ENCODE measurements at places on chromosomes 3 and 15.
A peak's percentile ranks its signal among the peaks of the same experiment; 100 is the strongest.

- no peak for DNase-seq
Observed at GRCh38 chr3:140763532-140763931, 85.7 kb downstream of the TRIM42 start.

DNA sequence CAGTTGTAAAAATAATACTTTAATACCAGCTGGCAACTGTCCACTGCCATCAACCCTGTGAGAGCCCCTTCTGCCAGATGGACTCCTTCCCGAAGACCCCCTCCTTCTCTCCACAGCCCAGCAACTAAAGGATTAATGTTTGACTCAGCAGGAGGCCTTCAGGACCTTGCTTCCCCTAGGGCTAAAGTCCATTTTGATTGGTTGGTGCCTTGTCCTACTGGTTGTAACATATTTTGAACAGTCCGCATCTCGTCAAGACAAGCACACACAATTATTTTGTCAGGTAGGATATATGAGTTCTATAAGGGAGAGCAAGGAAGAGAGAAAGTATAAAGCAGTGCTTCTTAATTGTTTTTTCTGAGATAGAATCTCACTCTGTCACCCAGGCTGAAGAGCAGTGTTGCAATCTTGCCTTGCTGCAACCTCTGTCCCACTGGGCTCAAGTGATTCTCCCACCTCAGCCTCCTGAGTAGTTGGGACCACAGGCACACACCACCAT is 18.6 kb downstream of the ACOX2 start:
- no peak for DNase-seq

GRCh38 chr3:80472459-80472858 is 704.7 kb upstream of the ROBO1 start:
- DNase-seq = no peak

- no peak for DNase-seq
Observed at GRCh38 chr15:48962662-48963523, 826 bp downstream of the SHC4 start.

DNA sequence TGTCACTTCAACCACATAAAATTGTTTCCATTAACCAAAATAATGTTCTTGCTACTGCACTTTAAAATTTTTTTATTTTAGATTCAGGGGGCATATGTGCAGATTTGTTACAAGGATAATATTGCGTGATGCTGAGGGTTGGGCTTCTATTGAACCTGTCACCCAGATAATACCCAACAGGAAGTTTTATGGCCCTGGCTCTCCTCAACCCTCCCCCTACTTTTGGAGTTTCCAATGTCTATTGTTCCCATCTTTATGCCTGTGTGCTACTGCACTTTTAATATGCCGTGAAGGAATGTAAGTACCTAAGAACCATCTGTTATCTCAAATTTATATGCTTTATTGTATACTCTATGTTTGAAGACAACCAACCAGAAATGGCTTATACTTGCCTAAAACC is 42.0 kb upstream of the IMPG2 start:
- no peak for DNase-seq

DNA sequence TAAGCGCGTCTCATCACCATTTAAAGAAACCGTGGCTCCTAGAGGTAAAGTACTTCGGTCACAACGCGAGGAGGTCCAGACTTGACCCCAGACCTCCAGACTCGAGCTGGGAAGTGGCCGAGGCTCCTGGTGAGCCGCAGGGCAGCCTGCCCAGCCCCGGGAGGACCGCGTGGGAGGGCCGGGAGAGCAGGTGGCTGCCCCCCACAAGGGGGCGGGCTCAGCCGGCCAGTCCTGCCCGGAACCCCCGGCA is at the start of gene SLC27A2:
Gene SLC27A2, plus strand, starts transcription at position 228 of the 250 bp plus-strand sequence. CDS start 232 bp downstream, outside the sequence.
- no peak for DNase-seq

GRCh38 chr3:99479768-99480167 is 158.6 kb upstream of the COL8A1 start:
- DNase-seq = no peak

DNA sequence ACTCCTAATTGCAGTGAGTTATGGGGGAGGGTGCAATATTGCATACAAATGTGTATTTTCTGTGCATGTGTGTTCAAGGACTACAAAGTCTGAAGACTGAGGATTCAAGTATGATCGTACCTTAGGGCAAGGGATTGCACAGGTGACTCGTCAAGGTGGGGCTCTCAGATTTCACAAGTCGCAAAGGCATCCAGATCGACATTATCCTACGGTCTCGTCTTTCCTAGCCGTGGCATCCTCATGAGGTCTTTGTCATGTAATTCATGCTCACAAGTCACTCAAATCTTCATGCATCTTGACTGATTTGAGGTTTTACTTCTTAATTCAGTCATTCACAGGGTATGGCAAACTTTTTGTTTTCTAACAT is 191.4 kb upstream of the HES1 start:
- no peak for DNase-seq

- DNase-seq = no peak
Observed at GRCh38 chr15:71666763-71667620, 143.4 kb upstream of the NR2E3 start.

DNA sequence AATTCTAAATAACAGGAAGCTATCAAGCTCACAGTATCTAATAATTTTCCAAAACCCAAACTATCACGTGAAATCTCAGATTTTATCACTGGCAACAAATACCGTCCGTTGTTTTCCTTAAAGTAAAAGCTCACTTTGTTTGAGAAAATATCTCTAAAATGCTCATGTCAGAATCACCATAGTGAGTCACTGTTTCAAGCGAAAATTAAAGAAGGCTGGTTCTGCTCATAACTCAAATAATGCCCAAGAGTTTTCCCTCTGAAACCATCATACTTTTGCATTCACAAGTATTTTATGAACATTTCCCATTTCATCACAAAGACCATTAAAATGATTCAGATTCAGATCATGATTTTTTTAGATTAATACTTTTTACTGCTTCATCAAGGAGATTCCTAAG is 50.6 kb downstream of the TBL1XR1 start:
- DNase-seq = no peak

- DNase-seq = no peak
Observed at GRCh38 chr3:31802981-31803740, 177.9 kb downstream of the OSBPL10 start.

- DNase-seq = peak; percentile 29
Observed at GRCh38 chr15:85706779-85707518, 87.8 kb downstream of the KLHL25 start.

DNA sequence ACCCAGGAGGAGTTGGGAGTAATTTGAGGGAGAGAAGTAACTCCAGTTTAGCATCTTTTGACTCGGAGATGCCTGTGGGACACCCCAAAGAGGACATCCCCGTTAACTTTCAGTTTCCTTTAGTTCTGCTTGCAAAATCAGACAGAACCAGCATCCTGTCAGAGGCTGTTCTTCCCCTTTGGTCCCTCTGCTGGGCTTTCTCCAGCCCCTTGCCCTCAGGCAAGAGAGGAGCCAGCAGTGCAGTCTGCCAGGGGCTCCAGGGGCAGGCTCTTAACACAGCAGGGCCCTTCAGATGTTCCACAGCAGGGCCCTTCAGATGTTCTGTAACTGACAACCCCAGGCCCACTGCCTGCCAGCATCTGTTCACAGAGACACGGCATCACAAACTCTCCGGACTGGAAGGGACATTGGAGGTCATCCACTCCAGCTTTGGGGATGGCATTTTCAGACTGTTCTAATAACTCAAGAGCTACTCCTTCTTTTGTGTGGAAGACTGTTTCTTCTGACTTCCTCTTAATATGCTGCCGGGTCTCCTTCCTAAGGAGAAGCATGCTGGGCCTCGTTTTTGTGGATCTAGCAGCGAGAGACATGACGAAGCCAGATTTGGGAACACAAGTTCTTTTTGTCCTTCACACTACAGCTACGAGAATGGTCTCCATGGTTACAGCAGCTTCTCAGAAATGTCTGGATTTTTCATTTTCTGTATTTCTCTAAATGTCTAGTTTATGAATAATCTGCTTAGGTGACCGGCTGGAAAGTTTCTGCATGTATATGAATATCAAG is 51.9 kb downstream of the KY start:
- no peak for DNase-seq

GRCh38 chr3:179606534-179607085 is 2.0 kb downstream of the NDUFB5 start:
- DNase-seq = no peak

- no peak for DNase-seq
Observed at GRCh38 chr15:74896316-74896715, 6.5 kb downstream of the MPI start.

- DNase-seq = no peak
Observed at GRCh38 chr15:35181538-35181937, 96.4 kb upstream of the NANOGP8 start.

DNA sequence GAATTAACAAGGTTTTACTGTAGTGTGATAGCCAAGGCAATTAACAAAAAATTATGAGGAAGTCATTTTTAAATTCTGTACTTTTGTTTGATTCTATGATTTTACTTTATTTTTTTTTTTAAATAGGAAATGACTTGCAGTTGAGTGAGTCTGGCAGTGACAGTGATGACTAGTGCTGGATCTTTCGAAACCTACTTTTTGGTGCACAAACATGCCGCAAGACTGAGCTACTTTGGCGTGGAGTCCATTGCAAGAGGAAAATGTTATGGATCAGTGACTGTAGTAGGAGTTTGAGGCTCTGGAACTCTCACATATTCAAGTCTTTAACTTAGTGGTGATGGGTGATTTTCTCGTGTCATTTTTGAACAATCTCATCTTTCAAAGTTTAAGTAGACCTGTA is 11.6 kb downstream of the EAF1 start:
- DNase-seq = peak; percentile 36

DNA sequence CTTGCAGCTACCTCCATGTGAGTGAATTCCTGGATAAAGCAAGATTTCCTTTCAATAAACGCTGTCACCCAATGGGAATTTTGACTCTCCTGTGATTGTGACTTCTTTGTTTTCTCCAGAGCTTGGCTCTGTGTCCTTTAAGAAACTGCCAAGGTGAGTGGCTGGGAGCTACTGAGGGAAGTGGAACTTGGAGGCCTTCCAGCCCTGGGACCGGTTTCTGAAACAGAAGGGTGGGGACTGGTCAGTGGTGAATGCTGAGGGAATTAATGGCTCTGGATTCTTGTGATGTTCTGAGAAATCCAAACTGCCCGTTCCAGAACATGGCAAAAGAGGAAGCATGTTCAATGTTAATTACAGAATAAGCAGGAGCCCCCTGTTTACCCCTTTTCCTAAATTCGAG is 41.1 kb upstream of the MYZAP start:
- no peak for DNase-seq

DNA sequence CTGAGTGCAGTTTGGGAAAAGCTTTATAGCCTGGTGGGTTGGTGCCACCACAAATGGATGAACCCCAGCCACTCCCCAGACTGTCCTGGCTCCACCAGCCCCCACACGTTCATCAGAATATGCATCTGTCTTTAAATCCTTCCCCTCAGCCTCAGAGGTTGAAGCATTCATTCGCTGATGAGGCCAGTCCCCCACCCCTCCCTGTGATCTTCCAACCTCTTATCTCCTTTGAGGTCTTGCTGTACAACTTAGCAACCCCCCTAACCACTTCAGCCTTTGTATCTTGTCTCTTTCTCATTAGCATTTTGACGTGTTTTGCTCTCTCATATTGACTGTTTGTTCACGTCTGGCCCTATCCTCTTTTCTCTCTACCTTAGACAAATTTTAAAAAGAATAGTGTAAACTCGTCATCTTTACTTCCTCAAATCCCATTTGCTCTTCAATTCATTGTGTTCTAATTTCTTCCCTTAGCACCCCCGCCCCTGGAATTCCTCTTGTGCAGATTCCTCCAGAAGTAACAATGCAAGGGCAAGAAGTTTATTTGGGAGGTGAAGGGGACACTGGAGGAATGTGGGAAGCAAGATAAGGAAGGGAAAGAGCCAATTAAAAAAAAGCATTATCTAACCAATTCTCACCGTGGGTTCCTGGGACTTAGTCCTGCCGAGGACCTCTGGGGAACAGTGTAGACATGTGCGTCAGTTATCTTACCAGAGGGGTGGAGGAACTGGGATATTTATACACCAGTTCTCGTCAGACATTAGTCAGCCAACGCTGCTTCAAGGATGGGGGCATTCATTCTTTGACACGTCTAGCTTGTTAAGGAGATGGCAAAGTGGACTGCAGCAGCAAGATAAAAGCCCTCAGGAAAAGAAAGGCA is 38.6 kb downstream of the MOBP start:
- no peak for DNase-seq

GRCh38 chr15:96720656-96721055 is 390.2 kb downstream of the NR2F2 start:
- no peak for DNase-seq

- DNase-seq = no peak
Observed at GRCh38 chr3:116139641-116140040, 305.6 kb downstream of the LSAMP start.

- no peak for DNase-seq
Observed at GRCh38 chr3:124209426-124209825, 217.5 kb upstream of the ROPN1 start.

- DNase-seq = no peak
Observed at GRCh38 chr3:71309886-71310285, 273.6 kb downstream of the FOXP1 start.

GRCh38 chr15:75064846-75065245 is 41.5 kb downstream of the PPCDC start:
- DNase-seq = no peak

DNA sequence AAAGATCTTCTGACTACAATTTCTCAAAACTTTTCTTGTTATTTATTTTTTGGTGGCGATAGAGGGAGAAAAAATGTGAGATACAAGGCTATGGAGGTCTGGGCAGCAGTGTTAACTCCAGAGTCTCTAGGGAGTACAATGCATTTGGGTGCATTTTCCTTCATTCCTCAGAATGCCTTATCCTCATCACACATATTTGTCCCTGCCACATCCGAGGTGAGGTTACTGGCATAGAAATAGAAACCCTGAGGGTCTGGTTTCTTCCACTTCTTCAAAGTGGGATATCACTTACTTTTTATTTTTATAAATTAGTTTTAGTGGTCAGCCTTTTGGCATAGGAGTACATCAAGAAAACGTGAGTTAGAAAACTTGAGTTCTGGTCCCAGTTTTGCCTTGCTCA is 150.4 kb downstream of the TIGIT start:
- DNase-seq = no peak

DNA sequence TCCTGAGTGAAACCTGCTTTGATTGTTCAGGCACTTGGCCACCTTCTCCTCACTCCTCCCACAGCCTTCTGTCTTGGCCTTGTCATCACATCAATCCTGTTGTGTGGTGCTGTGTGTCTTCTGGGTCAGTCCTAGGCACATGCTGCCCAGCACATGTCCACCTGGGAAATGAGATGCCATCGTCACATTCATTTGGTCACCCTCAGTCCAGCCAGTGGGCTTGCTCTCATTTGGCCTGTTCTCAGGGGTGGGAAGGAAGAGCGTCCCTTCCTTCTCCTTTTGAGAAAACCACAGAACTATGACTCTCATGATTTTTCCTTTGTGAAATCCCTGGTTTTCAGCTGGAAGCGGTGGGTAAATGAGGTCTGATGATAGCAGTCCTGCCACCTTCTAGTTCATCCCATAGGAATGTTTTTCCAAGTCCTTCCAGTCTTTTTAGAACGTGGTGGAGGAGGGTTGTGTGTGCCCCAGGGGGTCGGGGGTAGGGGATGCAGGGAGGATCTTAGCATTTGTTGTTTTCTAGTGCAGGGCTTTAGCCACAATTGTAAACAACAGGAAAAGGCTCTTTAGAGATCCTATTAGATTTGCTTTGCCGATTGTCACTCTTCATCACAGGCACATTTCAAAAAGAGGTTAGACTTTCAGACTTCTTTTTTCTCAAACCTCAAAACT is 8.4 kb upstream of the PLA1A start:
- DNase-seq = no peak

GRCh38 chr3:140165781-140166180 is 230.8 kb downstream of the CLSTN2 start:
- DNase-seq = no peak

GRCh38 chr3:167198949-167199600 is 181.0 kb downstream of the ZBBX start:
- DNase-seq = no peak

- no peak for DNase-seq
Observed at GRCh38 chr15:37130356-37130755, 30.0 kb upstream of the MEIS2 start.

GRCh38 chr3:119579366-119580066 is at the start of gene ADPRH:
TSS of gene ADPRH (plus strand) at chr3:119579492. CDS start at chr3:119582170, 2,678 bp downstream.
- DNase-seq = no peak
